ENCODE measurements at places on chromosomes 3 and 15.

DNA sequence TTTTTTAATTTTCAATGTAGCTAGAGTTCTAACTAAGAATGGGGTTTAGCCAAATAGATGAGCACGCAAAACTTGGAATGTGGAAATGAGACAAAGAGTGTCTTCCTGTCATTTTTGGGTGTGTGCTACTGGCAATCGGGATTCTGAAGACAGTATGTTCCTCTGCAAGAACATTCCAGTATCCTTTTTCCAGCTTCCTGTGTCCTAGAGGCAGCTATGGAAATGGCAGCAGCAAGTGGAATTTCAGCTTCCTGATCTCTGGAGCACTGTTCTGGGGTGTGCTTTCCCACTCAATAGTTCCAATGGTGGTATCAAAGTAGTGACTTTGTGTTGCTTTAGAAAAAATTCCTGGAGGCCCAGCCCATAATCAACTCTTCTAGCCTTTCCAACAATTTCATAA, 642.9 kb upstream of the KCNMB2 start:
- no peak for DNase-seq

- DNase-seq, result no peak
These were observed 325.1 kb downstream of the CACNA2D3 start for GRCh38 chr3:54447427-54447826.

- no peak for DNase-seq
These were observed 598.9 kb upstream of the GRM7 start for GRCh38 chr3:6262010-6262409.

DNA sequence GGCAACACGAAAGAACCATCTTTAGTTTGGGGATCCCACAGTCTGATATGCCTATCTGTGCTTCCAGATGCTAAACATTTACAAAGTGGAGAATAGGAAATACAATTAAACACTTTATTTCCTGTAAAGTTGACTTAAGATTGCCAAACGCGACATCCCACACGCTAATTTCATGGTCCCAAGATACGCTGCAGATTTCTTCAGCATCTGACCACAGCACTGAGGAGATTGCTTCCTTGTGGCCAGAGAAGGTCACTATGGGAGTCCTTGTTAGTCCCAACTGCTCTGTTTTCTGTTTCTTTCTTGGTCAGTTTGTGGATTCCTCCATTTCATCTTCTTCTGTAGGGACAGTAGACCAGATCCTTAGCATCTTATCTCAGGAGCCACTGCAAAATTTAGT, 43.3 kb downstream of the ASB7 start:
- no peak for DNase-seq

GRCh38 chr3:145959457-145960088, 201.4 kb downstream of the PLOD2 start:
- no peak for DNase-seq

GRCh38 chr3:151201051-151201730, 1.8 kb downstream of the GPR171 start:
- no peak for DNase-seq

All from stimulated activated naive CD8-positive, alpha-beta T cell treated with anti-CD3 and anti-CD28 coated beads, Interleukin-15, amount 100 ng/mL, for 72 hours (primary cell).